ENCODE measurements at places on chromosomes 3 and 15.

DNA sequence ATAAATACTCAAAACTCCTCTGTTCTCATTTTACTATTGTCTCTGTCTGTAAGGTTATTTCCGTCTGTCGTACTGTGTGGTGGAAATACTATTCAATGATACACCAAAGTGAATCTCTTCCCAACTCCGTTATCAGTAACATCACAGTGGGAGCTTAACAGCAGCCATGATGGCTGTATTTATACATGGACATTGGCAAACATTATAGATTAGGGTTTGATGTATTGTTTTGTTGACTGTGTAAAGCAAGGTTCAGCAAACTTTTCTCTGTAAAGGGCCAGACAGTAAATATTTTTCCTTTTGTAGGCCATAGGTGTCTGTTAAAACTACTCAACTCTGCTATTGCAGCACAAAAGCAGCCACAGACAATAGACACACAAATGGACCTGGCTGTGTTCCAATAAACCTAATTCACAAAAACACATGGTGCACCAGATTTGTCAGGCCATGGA, 23.2 kb downstream of the LIPC start:
- DNase-seq = no peak
- H3K36me3 ChIP-seq = no peaks in the 10 kb centered on the region

- H3K27me3 ChIP-seq = no peaks in the 10 kb centered on the region
- H3K36me3 ChIP-seq = peaks cover 11% of the 10 kb centered on the region
- DNase-seq = peak; percentile 84
- peak within 1 kb of the TSS; percentile 90 for H3K27ac ChIP-seq
- peaks cover 45% of the 10 kb centered on the region for H3K4me1 ChIP-seq
Observed at GRCh38 chr3:18424729-18425640, at the start of gene SATB1. SATB1 (minus strand) TSS chr3:18425339; CDS start chr3:18420967, 4,372 bp downstream.

GRCh38 chr3:89851974-89852621, 744.7 kb downstream of the EPHA3 start:
- H3K4me3 ChIP-seq = no peak overlapping the region
- no peaks in the 10 kb centered on the region for H3K27me3 ChIP-seq
- H3K36me3 ChIP-seq = no peaks in the 10 kb centered on the region

GRCh38 chr3:125960456-125961288, 8.3 kb upstream of the ROPN1B start:
- no peaks in the 10 kb centered on the region for H3K4me1 ChIP-seq
- no peaks in the 10 kb centered on the region for H3K27me3 ChIP-seq
- DNase-seq = no peak
- no peaks in the 10 kb centered on the region for H3K36me3 ChIP-seq
- H3K4me3 ChIP-seq = no peak overlapping the region
- H3K27ac ChIP-seq = no peak overlapping the region

- no peak overlapping the region for H3K4me3 ChIP-seq
- DNase-seq = no peak
- H3K27ac ChIP-seq = peak overlapping the region; percentile 86
- H3K4me1 ChIP-seq = peaks cover 97% of the 10 kb centered on the region
- H3K27me3 ChIP-seq = no peaks in the 10 kb centered on the region
Observed at GRCh38 chr3:17908399-17909191, 166.2 kb upstream of the TBC1D5 start.

DNA sequence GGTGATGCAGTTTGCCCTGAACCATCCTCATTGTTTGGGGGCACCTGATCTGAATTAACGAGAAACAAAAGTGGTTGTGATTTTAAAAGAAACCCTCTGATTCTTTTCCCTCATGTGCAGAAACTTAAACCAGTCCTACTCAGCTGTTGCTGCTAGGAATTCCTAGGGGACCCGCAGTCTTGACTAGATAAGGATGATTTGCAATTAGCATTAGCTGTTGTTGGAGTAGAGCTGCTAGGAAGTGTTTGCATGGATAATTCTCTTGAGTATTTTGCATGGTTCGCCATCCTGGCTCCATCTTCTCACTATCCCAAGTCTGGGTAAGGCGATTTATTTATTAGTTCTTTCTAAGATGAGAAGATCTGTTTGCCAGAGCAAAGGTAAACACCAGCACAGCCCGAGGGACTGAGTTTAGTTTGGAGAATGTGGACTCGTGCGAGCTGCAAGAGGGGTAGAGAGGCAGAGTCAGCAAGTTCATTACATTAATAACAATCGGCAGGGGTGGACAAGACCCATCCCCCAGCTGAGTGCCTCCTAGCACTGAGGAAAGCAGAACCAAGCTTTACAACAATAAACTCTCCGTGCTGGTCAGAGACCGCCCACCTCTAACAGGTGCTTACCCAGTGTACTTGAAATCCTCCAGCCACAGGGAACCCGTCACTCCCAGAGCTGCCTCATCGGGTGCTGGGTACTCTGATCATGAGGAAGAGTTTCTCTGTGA, 4.1 kb downstream of the FGD5 start:
- DNase-seq = no peak
- no peaks in the 10 kb centered on the region for H3K27me3 ChIP-seq
- no peaks in the 10 kb centered on the region for H3K4me1 ChIP-seq
- H3K36me3 ChIP-seq = no peaks in the 10 kb centered on the region
- H3K4me3 ChIP-seq = no peak overlapping the region

GRCh38 chr15:48315041-48315440, 16.2 kb upstream of the DUT start:
- no peak overlapping the region for H3K4me3 ChIP-seq
- no peaks in the 10 kb centered on the region for H3K27me3 ChIP-seq
- no peaks in the 10 kb centered on the region for H3K36me3 ChIP-seq
- no peak overlapping the region for H3K27ac ChIP-seq
- no peak for DNase-seq
- H3K4me1 ChIP-seq = no peaks in the 10 kb centered on the region

DNA sequence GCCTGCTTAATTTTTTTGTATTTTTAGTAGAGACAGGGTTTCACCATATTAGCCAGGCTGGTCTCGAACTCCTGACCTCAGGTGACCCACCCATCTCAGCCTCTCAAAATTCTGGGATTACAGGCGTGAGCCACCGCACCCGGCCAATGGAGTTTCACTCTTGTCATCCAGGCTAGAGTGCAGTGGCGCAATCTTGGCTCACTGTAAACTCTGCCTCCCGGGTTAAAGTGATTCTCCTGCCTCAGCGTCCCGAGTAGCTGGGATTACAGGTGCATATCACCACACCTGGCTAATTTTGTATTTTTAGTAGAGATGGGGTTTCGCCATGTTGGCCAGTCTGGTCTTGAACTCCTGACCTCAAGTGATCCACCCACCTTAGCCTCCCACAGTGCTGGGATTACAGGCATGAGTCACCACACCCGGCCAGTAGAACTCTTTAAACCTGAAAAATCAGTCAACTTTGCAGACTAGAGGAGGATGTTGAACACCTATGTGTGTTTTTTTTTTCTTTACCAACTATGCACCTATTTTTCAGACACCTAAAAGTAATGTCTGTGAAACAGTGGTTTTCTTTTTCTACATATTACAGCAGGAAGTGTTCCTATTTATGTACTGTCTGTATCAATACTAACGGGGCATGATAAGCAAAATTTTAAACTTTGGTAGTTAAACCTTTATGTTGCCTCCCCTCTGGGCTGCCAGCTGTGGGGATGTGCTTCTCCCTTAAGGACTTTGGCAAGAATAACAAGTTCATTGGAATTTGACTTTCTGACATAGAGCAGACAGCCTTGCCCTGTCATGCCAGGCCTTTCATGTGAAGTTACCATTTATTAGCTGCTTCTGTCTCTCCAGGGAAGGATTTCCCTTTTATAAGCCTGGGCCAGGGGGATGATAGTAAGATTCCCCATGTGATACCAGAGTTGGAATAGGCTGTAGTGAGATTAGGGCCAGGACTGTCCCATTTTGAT, 8.1 kb downstream of the ARIH2 start:
- H3K27me3 ChIP-seq = no peaks in the 10 kb centered on the region
- no peak overlapping the region for H3K4me3 ChIP-seq
- peaks cover 13% of the 10 kb centered on the region for H3K4me1 ChIP-seq
- peaks cover 77% of the 10 kb centered on the region for H3K36me3 ChIP-seq
- no peak for DNase-seq
- H3K27ac ChIP-seq = no peak overlapping the region

DNA sequence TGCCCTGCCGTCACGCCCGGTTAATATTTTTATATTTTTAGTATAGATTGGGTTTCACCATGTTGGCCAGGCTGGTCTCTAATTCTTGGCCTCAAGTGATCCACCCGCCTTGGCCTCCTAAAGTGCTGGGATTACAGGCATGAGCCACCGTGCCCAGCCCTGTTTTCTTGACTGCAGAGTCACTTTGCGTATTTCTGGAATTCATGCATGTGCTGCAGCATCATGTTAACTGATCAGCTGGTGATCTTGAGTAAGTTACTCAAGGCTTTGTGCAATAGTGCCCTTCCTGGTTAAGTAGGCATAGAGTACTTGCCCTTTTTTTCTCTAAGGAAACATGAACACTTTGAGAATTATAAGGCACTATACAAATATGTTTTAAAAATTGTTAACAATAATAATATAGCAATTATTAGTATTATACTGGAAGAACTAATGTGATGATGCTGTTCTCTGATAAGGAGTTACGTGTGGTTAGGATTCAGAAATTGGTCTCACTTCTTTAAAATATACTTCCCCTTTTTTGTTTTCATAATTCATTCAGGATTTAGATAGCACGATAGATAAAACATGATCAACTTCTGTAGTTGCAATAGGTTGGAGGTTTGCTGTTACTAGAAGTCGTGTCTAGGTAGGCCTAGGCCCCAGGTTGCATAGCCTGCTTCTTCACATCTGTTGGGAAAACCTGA, 33.6 kb downstream of the GPR171 start:
- no peaks in the 10 kb centered on the region for H3K36me3 ChIP-seq
- DNase-seq = no peak
- peaks cover 34% of the 10 kb centered on the region for H3K4me1 ChIP-seq
- no peaks in the 10 kb centered on the region for H3K27me3 ChIP-seq

- DNase-seq = peak; percentile 1
- no peak overlapping the region for H3K4me3 ChIP-seq
- H3K4me1 ChIP-seq = no peaks in the 10 kb centered on the region
- no peak overlapping the region for H3K27ac ChIP-seq
- H3K36me3 ChIP-seq = peaks cover 100% of the 10 kb centered on the region
Observed at GRCh38 chr15:25059698-25060471, 105.1 kb downstream of the SNRPN start.

- H3K27me3 ChIP-seq = peaks cover 13% of the 10 kb centered on the region
- DNase-seq = no peak
- no peak overlapping the region for H3K4me3 ChIP-seq
- no peaks in the 10 kb centered on the region for H3K36me3 ChIP-seq
- no peaks in the 10 kb centered on the region for H3K4me1 ChIP-seq
Observed at GRCh38 chr15:71279757-71280141, 164.5 kb downstream of the THSD4 start.

DNA sequence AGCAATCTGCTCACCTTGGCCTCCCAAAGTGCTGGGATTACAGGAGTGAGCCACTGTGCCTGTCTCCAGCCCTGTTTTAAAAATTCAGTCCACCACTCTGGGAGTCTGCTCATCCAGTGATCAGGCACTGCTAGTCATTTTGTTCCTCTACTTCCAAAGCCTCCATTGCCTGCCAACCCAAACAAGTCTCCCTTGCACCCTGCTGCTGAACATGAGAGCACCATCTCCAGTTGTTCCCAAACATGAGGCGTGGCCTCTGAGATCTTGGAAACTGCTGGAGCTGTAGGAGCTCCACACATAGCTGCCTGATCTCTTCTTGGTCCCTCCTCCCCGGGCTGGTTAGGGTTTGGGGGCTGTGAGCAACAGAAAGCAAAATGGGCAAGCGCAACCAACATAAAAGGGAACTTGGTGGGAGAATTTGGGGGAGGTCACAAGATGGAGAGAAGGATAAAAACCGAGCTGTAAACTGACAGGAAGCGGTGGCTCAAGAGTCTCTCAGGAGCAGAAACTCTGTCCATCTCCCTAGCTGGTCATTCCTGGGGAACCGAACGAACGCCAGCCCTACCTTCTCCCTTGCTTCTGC, 49.6 kb upstream of the TLE3 start:
- H3K27ac ChIP-seq = no peak overlapping the region
- DNase-seq = no peak
- H3K36me3 ChIP-seq = no peaks in the 10 kb centered on the region
- no peak overlapping the region for H3K4me3 ChIP-seq
- peaks cover 4% of the 10 kb centered on the region for H3K27me3 ChIP-seq
- no peaks in the 10 kb centered on the region for H3K4me1 ChIP-seq

GRCh38 chr3:129648391-129648790, 41.9 kb upstream of the PLXND1 start:
- peaks cover 12% of the 10 kb centered on the region for H3K36me3 ChIP-seq
- DNase-seq = no peak
- no peak overlapping the region for H3K27ac ChIP-seq
- H3K4me1 ChIP-seq = no peaks in the 10 kb centered on the region
- no peak overlapping the region for H3K4me3 ChIP-seq

- H3K36me3 ChIP-seq = no peaks in the 10 kb centered on the region
- H3K4me1 ChIP-seq = no peaks in the 10 kb centered on the region
- H3K4me3 ChIP-seq = no peak overlapping the region
- H3K27me3 ChIP-seq = no peaks in the 10 kb centered on the region
Observed at GRCh38 chr3:176208283-176208682, 989.0 kb downstream of the TBL1XR1 start.

- H3K4me1 ChIP-seq = no peaks in the 10 kb centered on the region
- no peaks in the 10 kb centered on the region for H3K36me3 ChIP-seq
- H3K27ac ChIP-seq = no peak overlapping the region
- no peaks in the 10 kb centered on the region for H3K27me3 ChIP-seq
Observed at GRCh38 chr3:119395923-119396358, 67.5 kb downstream of the TMEM39A start.

DNA sequence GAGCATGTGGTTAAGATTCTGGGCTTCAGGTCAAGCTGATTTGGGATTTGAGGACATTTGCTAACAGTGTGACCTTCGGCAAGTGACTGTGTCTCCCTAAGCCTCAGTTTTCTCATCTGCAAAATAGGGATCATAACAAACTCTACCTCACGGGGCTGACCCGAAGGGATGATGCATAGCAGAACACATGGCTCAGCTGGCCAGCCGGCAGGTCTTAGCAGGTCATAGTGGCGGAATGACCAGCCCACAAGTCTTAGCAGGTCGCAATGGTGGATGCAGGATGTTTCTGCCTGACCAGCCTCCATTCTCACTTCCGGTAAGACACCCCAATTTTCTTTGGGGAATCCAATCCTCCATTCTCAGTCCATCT, 63.3 kb downstream of the IQSEC1 start:
- H3K36me3 ChIP-seq = no peaks in the 10 kb centered on the region
- peaks cover 36% of the 10 kb centered on the region for H3K4me1 ChIP-seq
- H3K4me3 ChIP-seq = no peak overlapping the region

DNA sequence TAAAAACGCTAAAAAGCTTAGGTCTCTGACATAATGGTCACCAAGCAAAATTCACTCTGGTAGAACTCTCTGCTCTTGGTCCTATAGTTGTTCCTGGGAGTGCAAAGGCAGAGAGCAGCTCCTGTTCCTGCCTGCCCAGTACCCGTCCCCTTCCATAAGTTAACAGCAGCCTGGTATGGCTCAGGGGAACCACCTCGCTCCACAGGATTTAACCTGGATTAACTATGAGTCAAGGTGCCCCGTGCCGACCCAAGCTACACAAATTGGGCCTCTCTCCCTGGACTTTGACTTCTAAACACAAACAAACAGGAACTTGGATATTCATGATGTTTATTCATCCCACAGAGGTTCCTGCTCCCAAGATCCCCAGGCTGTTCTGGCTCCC, 32.1 kb downstream of the SCAP start:
- H3K4me3 ChIP-seq = no peak overlapping the region
- DNase-seq = no peak
- no peaks in the 10 kb centered on the region for H3K4me1 ChIP-seq
- peaks cover 42% of the 10 kb centered on the region for H3K36me3 ChIP-seq

Data from DND-41 (cell line).